Epithelial cell of proximal tubule (primary cell): ENCODE measurements at places on chromosomes 5 and 9. TPM values are rescaled to one million over a fixed set of nuclear protein-coding genes. Genes with fewer than 3 reads are reported as not detected.

DNA sequence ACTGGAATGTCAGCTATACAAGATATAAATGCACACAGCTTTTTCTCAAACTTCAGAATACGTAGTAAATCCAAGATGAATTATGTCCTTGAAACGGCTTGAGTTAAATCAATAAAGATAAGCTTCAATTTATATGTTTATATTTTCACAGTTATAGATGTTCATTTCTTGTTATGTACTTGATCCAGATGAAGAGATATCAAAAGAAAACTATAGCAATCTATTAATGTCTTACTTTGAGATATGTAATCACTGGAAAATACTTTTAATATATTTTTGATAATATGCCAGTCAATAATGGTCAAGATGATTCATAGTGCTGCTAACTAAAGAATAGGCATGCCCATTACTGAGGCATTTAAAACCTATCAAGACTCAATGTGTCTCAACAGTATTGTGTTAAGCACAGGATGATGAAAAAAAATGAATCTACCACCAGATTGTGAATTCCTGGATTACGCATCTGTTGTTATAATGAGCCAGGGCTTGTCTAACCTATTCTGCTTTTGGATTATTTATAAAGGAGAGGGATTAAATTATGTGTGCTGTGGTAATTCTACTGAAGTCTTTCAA, 372.6 kb upstream of the PRR16 start:
- DNase-seq = no peak

GRCh38 chr9:110440172-110440571, 102.5 kb upstream of the TXNDC8 start:
- DNase-seq = no peak

- DNase-seq = no peak
Measured at GRCh38 chr5:175657593-175658271, at the start of gene HRH2. HRH2 (plus strand) TSS chr5:175658071; CDS start chr5:175683234, 25,163 bp downstream.

- no peak for DNase-seq
Measured at GRCh38 chr9:89534515-89535287, 36.8 kb upstream of the SEMA4D start.

GRCh38 chr5:15834596-15835245, 334.7 kb downstream of the FBXL7 start:
- no peak for DNase-seq

- no peak for DNase-seq
Measured at GRCh38 chr5:44827681-44828080, 18.9 kb downstream of the MRPS30 start.

DNA sequence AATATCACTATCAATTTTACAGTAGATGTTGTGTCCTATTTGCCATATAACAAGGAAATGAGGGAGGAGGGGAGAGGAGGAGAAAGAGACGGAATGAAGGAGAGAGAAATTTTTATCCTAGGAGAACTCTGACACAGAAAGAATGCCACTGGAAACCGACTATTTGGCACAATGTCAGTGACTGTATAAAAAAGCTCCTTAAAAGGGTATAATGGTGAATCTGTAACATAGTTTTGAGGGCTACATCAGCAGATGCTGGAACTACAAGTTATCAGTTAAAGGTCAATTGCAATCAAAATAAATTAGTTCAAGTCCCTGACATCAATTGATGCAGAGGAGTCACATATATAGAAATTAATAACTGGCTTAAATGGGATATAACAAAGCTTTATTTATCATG, 5.7 kb downstream of the EDIL3 start:
- DNase-seq = no peak

- DNase-seq = no peak
Measured at GRCh38 chr5:68148096-68148495, 67.5 kb upstream of the PIK3R1 start.

DNA sequence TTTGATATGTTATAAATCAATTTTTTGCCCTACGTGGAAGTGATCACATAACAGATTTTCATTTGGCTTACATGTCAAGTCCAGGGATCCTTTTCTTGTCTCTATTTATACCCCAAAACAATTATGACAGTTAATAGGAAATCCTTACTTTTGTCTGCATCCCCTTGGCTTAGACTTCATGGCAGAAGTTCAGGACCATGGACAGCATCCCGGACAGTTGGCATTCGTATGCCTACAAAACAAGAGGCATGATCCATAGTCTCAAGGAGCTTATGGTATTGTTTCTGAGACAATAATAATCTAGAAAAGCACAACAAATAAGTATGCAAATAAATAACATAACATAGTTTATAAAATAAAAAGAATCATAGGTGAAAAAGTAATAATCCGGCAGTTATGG, 214.3 kb upstream of the GRIA1 start:
- peak; percentile 3 for DNase-seq

GRCh38 chr5:126172812-126173211, 250.4 kb upstream of the GRAMD2B start:
- DNase-seq = no peak

DNA sequence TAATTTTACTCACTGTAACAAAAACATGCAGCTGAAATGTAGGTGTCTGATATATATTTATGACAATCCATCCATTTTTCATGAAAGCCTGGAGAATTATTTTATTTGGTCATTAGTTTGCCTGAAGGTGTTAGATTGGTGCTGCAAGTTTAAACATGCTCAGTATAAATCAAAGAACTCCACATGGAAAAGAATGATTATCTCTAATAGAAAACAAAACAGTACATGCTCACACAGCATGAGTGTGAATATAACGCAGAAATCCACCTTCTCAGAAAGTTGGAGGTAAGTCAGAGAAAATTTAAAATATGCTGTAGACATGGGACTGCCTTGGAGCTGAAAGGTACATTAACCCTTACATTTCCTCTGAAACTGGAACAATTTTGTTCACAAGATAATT, 165.5 kb upstream of the RGS7BP start:
- no peak for DNase-seq

- DNase-seq = no peak
Measured at GRCh38 chr9:114693248-114693855, 11.4 kb upstream of the TEX48 start.

DNA sequence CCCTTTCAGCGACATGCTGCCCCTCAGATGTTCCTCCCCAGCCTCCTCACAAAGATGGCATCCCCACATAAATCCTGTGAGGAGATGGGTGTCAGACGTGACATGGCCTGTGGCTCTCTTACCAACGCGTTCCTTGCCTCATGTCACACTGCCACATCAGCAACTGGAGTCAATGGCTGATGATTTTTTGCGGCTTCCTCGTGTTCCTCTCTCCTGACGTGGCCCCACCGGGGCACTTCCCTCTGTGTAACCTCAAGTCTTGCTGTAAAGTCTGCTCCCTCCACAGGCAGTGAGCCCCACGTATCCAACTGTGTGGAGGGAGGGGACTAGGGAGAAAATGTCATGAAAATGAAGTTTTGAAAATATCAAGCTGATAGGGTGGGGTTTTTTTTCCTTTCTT, 53.2 kb upstream of the SHISAL2B start:
- no peak for DNase-seq

GRCh38 chr5:107593009-107593408, 77.7 kb downstream of the EFNA5 start:
- no peak for DNase-seq

- DNase-seq = no peak
Measured at GRCh38 chr5:5116956-5117355, 23.2 kb upstream of the ADAMTS16 start.

DNA sequence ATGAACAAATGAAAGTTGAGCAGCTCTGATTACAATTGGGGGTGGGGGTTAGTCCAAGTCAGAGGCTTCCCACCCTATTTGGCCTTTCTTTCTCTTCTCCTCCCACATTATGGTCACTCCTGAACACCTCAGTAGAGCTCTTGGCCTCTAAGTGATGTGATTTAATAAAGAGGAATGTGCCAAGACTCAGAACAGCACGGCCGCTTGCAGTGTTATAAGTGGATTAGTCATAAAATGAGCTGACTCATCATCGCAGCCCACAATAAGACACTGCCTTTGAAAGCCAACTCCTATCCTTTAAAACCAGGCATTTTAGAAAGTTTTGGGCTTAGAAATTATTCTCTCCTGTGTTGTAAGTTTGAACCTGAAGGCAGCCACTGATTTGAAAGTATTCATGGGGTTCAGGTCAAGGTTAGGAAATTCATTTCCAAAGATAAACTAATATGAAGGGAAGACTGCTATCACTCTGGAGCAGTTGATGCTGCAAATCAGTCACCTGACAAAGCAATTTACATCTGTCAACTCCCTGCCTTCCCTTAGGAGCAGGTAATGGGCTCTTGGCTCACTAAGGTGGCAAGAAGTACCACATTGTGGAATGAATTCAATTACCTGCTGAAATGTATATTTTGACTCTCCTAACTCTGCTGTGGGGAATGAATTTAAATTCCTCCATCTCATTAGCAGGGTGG, 283.6 kb upstream of the NMUR2 start:
- DNase-seq = peak; percentile 96

DNA sequence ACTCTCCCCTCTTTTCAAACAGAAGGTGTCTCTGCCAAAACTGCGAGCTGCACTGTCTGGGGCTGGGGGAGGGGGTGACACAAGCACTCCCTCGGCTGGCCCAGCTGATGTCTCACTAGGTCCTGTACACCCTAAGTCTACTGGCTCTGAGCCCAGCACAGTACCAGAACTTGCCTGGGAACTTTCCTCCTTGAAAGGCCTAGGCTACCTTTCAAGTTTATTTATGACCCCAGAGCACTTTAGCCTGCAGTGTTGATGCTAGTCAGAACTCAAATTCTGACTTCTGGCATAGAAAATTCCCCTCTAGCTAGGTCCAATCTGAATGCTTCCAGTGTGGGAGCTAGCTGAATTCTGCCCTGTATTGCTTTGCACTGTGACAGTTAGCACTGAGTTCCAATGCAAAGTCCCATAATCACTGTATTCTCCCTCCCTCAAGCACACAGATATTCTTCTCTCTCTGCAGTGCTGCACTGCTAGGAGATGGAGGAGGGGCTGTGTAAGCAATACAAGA, 10.5 kb downstream of the LURAP1L start:
- DNase-seq = no peak

GRCh38 chr5:115480271-115480670, 64.3 kb downstream of the FEM1C start:
- DNase-seq = no peak

- no peak for DNase-seq
Measured at GRCh38 chr9:99090336-99091130, 14.4 kb upstream of the TGFBR1 start.

Gene MRRF
- 27.3 and 48.8 TPM in 2 replicates for total RNA-seq

Gene ARHGEF39
- 11.9 and 17.5 TPM in 2 replicates for total RNA-seq

Gene NIPAL4
- total RNA-seq = 2.4 and 5.6 TPM in 2 replicates

Gene PCDHB5
- 0.22 and 0.63 TPM in 2 replicates for total RNA-seq

Gene C9orf153
- total RNA-seq = not detected in 2 replicates

Gene SLC1A1
- 9.8 and 32.1 TPM in 2 replicates for total RNA-seq

Gene SMIM33
- total RNA-seq = not detected in 2 replicates

Gene TLX3
- 0.87 TPM in 1 of 2 replicates, not detected in the other for total RNA-seq

Gene POLR3G
- 25.2 and 28.4 TPM in 2 replicates for total RNA-seq

Gene ZNF454
- total RNA-seq = 0.87 and 1.7 TPM in 2 replicates

Gene TRPM3
- total RNA-seq = not detected in 2 replicates
